ENCODE measurements at places on chromosomes 13 and 19.

GRCh38 chr13:70023516-70023915 lies 84.1 kb upstream of the ATXN8OS start:
- no peak for DNase-seq

DNA sequence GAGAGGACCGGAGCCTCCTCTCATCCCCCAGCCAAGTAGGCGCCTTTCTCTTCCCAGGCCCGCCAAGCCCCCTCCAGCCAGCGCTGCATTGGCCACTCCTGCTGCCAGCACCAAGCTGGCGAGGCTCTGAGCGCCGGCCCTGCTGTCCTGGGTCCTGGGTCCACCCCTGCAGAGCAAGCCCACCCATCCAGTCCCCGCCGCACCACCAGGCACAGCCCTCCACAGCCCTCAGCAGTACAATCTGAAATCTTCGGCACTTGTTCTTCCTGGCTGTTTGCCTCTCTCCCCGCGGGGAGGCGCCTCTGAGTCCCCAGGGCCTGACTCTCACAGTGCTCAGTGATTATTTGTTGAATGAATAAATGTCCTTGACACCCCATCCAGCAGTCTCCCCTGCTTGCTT lies 236.4 kb upstream of the SGCG start:
- DNase-seq = no peak

GRCh38 chr13:51804295-51805172 lies 571 bp upstream of the DHRS12 start:
- no peak for DNase-seq

DNA sequence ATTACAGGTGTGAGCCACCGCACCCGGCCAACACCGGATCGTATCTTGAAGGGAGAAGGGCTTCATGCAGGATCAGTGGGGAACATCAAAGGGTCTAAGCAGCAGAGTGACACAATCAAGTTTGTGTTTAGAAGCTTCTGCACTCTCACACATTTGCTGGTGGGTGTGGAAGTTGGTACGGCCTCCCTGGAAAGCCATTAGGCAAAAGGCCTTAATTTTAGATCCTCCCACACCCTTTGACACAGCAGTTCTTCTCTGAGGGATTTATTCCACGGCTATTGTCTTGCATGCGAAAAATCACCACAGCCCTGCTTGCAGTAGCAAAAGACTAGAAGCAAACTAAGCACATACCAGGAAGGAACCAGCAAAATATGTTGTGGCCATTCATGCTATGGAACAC lies 18.3 kb upstream of the SLC1A5 start:
- no peak for DNase-seq

DNA sequence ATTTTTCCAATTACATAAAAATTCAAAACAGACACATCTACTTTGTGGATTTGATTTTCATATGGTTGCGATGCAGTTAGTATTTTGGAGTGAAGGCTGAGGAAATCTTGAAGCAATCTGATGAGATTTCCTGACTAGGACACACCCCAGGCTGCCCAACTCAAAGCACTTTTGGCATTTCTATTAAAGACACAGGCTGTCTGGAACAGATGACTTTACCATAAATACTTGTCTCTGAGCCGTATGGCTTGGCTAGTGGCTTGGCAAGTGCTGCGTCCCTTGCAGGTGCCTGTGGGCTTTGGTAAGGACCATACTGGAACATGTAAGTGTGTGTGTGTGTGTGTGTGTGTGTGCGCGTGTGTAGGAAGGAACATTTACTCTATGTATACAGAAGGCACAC lies 218.8 kb downstream of the FGF9 start:
- no peak for DNase-seq

- no peak for DNase-seq
Observed at GRCh38 chr13:77345150-77345780, 18.4 kb upstream of the MYCBP2 start.

GRCh38 chr19:38387550-38388348 lies at the start of gene GGN:
Gene GGN (minus strand): TSS chr19:38388034. CDS start chr19:38387261, 773 bp downstream.
- DNase-seq = peak; percentile 94

DNA sequence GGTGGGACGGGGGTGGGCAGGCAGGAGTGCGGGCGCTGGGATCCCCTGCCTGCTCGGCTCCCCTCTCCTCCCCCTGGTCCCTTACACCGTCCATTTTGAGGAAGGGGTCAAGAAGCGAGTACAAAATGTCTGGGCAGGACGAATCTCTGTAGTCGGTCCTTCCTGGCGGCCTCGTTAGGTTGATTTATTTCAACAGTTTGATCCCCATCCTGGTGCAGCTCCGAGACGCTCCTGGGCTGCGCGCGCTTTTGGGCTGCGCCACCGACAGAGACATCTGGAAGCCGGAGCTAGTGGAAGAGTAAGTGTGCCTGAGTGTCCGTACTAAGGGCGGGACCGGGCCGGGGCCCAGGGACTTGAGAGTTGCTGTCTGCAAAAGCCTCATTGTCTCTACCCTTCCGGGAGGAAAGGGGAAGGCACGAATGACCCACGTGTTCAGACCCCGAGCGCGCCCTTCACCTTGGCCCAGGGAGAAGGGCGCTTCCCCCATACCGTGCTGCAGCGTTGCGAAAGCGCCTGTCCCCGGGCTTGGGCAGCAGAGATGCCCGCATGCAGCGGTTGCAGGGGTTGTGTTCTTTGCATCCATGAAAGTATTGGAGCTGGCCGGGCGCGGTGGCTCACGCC lies 1.8 kb downstream of the ZNF114 start:
- peak; percentile 42 for DNase-seq

- no peak for DNase-seq
Observed at GRCh38 chr19:57292547-57292946, 12.3 kb downstream of the ZNF460 start.

GRCh38 chr13:111610081-111610480 lies 289.6 kb downstream of the TEX29 start:
- DNase-seq = no peak

DNA sequence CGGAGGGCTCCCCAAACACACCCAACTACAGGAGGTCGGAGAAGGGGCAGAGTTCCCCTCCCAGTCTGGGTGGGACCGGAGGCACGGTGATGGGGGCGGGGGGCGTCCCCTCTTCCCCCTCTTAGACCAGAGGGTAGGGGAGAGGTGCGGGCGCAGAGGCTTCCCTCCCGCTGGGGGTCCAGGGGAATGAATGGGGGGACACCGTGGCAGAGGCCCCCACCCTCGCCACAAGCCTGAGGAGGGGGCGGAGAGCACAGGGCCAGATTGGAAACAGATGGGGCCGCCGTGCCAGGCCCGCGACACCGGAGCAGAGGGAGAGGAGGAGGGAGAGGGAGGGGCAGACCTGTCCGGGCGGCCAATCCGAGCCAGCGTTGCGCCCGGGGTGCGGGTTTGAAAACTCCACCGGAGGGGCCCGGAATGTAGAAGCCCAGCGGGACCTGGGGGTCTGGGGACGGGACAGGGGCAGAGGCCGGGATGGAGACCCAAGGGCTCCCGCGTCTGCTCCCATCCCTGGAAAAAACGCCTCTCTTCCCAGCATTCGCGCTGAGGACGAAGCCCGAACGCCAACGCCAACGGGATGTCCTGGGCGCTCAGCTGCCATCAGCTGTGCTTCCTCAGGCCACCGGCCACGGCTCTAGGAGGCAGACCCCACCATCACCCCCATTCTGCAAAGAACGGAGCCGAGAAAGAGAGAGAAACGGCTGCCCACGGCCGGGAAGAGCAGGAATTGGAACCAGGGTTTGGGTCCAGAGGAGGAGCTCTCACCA lies 46.8 kb downstream of the PTPRS start:
- DNase-seq = peak; percentile 70

GRCh38 chr13:95800436-95800835 lies 123.5 kb downstream of the DNAJC3 start:
- no peak for DNase-seq
